ENCODE measurements at places on chromosomes 2 and 18. TPM values are rescaled to one million over a fixed set of nuclear protein-coding genes. Genes with fewer than 3 reads are reported as not detected.

DSG3 gene
- total RNA-seq, result not detected

KCNK3 gene
- not detected for total RNA-seq

CRACDL gene
- total RNA-seq, result 0.88 TPM

POTEF gene
- total RNA-seq, result not detected

TXNDC2 gene
- not detected for total RNA-seq

POTEI gene
- not detected for total RNA-seq

IL18R1 gene
- total RNA-seq, result 1.9 TPM

MOCOS gene
- 0.08 TPM for total RNA-seq

SULT1C2 gene
- total RNA-seq, result not detected

- DNase-seq, result no peak
These were observed 43.3 kb downstream of the PXDN start for GRCh38 chr2:1701020-1701419.

DNA sequence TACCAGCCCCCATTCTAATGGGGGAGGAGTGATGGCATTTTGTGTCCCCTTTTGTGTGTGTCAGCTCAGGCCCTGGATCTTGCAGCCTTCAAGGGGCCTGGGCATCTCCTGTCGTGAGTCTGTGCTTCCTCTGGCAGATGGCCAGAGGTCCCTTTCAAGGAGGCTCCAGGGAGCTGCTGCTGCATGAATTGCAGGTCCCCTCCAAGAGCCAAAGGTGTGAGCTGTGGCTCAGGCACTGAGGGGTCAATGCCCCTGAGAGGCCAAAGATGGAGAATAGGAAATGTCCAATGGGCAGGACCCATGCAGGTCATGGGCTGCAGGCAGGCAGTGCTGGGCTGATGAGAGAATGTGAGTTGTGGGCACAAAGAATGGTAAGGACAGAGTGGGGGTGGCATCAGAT lies 10.4 kb downstream of the MAB21L4 start:
- DNase-seq, result no peak

GRCh38 chr2:112314856-112315255 lies 39.5 kb downstream of the ZC3H6 start:
- DNase-seq, result no peak

DNA sequence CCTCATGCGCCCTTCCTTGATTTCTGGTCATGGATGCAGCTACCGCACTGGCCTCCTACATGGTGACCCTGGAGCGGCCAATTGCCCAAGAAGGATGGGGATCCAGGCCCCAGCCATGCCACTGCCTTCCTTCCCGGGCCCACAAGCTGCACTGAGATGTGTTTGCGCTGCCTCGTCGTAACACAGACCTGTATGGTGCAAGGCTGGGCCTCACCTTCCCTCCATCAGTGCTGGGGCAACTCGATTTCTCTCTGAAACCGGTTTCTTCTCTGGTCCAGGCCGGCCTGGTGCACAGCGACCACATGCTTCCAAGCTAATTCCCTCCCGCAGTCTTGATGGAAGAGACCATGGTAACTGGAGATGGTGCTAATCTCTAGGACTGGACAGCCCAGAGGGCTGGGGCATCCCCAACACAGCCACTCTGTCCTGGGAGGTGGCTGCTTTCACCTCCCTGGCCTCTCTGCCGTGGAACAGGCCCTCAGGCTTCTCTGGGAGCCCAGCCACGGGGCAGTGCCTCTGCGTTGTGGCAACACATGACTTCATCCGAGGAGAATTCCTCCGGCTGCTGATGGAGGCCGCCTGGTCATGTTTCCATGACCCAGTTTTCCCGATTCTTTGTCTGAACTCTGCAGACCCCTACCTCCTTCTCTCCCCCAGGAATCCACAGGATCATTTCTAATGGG lies 184.2 kb downstream of the GLI2 start:
- DNase-seq, result no peak

GRCh38 chr2:16218161-16218560 lies 277.8 kb downstream of the MYCN start:
- DNase-seq, result no peak

- DNase-seq, result no peak
These were observed 67.2 kb downstream of the LCLAT1 start for GRCh38 chr2:30514134-30514847.

GRCh38 chr2:185227391-185227790 lies 511.2 kb upstream of the FSIP2 start:
- DNase-seq, result no peak

- DNase-seq, result no peak
These were observed 106.4 kb downstream of the CTAGE1 start for GRCh38 chr18:22311301-22311700.

GRCh38 chr2:179031731-179032408 lies 18.1 kb downstream of the CCDC141 start:
- no peak for DNase-seq

- DNase-seq, result no peak
These were observed 1154.0 kb upstream of the FANCL start for GRCh38 chr2:59395119-59395518.

DNA sequence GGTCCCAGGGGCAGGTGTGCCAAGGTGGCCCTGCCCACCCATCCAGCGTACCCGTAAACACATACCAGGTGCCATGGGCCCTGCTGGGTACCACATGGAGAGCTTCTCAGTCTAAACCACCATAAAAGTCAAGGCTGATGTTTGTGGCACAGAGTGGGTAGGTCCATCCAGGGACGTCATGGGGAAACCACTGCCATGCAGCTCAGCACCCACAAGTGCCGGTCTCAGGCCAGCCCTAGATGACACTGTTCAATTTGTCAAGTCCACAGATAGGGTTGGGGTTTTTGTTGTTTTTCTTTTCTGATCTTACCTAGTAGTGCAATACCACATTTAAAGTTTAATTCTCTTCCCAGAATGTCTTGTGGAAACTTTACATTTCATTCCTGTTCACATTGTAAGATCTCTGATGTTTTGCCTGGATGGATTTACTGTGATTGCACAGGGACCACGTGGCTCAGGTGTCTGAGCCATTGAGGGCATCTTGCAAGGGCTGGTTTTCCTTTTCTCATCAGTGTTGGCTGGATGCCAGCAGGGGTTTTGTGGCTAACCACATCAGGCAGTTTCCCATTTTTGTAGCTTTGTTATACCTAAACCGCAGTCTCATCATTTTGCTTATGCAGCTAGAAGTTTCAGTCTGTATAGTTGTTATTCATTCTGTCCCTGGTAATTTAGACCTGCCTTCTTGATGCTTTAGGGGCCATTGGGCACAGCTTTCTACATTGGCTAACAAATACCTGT lies 64.7 kb downstream of the STK25 start:
- DNase-seq, result peak; percentile 84

- DNase-seq, result no peak
These were observed 56.9 kb downstream of the SRBD1 start for GRCh38 chr2:45554073-45554741.

DNA sequence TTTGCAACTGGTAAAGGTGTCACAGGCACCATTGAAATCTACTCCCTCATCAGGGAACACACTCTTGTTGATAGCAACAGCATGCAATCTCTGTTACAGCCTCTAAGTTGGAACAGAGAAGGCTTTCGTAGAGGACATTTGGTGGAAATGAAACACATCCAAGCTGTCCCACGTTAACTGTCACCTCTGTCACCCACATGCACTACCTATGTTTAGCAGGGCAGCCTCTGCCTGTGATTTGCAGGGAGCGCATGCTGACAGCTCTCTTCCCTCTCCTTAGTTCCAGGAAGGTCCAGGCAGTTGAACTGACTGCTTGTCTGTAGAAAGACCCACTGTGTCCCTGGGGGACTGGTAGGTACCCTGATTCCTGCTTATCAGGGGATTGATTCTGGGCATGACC lies 306.8 kb downstream of the GBX2 start:
- DNase-seq, result no peak

DNA sequence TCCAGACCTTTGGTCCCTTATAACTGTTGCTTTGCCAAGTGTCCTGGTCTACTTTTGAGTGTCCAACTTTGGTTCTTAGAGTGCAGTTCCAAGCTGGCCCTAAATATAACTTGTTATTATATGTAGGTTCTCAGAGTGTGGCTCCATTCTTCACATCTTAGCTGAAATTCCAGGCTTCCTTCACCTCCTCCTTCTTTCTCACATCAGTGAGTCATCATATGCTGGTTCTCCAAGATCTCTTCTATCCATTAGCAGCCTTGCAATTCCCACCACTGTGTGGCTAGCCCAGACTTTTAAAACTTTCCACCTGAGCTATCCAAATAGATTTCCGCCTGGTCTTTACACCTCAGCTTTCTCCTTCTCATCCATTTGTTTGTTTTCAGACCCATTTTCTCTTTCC lies 12.6 kb upstream of the CXCR4 start:
- DNase-seq, result no peak

DNA sequence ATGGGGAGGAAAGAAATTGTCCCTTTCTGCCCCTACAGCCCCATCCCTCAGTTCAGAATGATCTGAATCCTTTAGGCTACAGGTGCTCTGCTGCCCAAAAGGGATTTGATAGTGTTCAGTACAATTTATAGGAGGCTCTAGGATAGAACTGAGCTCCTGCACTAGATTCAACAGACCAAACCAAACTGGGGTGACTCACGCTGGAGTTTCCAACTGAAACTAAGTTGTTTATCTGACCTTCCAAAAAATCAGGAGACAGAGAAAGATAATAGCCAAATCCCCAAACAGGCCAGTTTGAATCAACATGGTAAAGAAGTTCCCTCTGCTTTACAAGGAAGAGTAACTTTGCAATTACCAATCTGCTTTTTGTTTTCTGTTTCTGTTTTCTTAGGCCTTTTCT lies 72.7 kb upstream of the MBOAT2 start:
- DNase-seq, result no peak

DNA sequence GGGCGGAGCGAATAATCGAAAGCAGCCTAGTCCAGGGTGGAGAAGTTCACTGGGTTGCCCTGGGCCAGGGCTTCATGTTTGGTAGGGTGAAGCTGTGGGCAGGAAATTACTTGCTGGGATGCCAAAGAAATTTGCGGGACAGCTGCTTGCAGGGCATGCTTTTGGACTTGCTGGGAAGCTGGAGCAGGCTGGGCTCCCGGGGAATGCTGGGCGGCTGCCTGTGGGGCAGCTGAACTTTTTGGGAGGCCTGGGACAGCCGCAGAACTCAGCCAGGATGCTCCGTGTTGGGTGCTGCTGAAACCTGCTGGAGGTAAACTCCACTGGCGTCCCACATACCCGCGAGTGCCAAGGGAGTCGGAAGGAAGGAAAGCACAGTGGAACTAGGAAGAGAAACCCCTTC lies 31.9 kb downstream of the ASB1 start:
- no peak for DNase-seq
